ENCODE measurements at places on chromosomes 11 and 22. TPM values are rescaled to one million over a fixed set of nuclear protein-coding genes. Genes with fewer than 3 reads are reported as not detected.

DNA sequence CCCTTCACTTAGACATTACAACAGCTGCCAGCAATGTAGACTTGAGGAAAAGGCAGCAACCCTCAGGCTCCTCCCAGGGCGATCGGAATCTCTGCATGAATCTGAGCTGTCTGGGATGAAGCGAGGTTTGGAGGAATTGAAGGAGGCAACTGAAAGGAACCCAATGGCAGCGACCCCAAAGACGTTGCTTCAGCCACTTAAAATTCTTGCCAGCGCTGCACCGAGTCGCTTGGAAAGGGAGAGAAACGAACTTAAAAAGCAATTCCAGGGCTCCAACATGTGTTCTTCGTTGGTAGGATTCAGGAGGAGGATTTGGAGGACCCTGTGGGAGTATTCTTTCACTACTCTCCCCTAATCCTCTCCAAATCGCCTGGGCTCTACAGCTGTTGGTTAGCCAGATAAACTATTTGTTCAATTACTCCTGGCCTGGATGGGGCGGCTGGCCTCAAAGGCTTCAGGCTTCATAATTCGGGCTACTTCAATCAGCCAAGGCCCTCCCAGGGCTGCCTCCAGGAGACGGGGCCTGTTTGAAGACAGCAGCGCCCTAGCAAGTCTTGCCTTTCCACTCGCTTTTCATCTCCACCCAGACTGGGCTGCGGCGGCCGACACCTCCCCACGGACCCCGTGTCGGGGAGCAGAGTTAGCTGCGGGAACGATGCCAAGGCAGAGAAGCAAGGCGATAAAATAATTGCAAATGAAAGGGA, 72.4 kb upstream of the TMEM45B start:
- H3K27me3 ChIP-seq = no peaks in the 10 kb centered on the region
- no peak overlapping the region for H3K4me3 ChIP-seq
- no peaks in the 10 kb centered on the region for H3K4me1 ChIP-seq
- DNase-seq = no peak
- no peak overlapping the region for H3K27ac ChIP-seq

DNA sequence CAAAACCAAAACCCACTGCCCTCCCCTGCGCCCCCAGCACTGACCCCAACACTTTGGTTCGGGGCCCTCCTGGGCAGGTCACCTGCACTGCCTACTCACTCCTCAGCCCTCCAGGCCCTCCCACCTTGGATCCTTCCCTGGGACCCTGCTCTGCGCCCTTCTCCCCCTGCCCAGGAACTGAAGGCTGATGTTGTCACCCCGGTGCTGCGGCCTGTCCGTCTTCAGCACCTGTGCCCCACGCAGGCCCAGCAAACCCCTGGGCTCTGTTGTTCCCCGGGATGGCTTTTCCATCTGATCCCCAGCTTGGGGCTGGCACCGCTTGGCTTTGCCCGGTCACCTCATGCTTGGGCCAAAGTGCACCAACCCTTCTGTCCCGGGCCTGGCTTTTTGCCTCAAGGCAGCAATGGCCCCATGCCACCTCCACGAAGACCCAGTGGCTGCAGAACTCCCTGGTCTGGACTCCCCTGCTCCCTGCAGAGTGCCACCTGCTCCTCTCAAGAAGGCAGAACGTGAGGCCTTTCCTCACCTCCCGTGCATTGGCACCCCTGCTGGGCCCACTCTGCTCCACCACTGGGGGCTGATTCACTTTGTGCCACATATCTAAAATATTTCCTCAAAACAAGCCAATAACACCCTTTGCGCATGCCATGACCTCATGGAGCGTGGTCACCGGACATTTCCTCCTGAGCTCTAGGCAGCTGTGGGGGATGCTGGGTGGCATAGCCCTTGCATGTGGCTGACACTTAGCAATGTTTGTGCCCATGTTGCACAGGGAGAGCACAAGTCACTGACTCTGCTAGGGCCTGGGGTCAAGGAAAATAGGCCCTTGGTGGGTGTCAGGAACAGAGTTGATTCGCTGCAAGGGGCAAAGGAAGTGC, 8.8 kb downstream of the PPM1F start:
- H3K4me3 ChIP-seq = no peak overlapping the region
- DNase-seq = no peak
- peaks cover 17% of the 10 kb centered on the region for H3K36me3 ChIP-seq
- peak overlapping the region; percentile 94 for H3K27ac ChIP-seq
- H3K4me1 ChIP-seq = peaks cover 34% of the 10 kb centered on the region

Gene UBQLNL
- total RNA-seq = not detected

DNA sequence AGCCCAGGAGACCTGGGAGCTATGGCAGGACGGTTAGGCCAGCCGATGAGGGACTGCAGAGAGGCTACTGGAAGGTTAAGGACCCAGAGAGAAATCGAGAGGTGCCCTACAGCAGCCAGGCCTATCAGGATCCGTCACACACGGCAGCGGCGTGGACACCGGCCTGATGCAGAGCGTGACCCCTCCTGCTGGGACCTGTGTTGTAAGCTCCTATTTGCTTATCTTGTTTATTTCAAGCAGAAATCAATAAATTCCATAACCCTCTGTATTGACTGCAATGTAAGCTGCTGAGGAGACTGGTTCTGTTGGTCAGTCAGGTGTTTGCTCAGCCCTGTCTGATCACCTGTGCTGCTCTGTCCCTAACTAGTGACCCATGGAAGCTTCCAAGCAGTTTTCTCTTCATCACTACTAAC, 39.9 kb downstream of the PPP2R1B start:
- no peak for DNase-seq
- peaks cover 5% of the 10 kb centered on the region for H3K4me1 ChIP-seq
- H3K4me3 ChIP-seq = no peak overlapping the region

DNA sequence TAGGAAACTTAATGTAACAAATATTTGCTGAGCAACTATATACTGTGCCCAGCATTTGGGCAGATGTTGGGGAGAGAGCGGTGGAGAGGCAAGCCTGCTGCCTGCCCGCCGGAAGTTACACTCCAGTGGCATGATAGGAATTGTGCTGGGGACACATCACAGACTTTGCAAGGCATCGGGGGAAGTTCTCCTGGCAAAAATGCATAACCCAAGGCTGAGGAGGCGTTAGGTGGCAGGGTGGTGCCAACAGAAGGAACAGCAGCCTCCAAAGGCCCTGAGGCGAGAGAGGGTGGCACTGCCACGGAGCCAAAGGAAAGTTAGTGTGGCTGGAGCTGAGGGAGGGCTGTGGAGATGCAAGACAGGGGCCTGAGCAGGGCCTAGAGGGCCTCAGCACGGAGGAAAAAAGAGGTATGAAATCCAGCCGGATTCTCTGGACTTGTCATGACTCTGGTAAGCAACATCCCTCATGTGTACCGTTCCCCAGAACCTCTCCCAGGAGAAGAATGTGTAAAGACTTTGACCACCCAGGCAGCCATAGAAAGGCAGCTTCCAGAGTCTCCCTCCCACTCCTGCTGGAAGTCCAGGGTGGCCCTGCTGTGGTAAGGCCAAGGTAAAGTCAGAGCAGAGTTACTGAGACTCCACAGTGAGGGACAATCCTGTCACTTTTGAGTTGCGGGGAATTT, 76.1 kb upstream of the RAB1B start:
- no peaks in the 10 kb centered on the region for H3K27me3 ChIP-seq
- H3K4me3 ChIP-seq = no peak overlapping the region
- no peak for DNase-seq
- H3K27ac ChIP-seq = peak overlapping the region; percentile 31
- peaks cover 32% of the 10 kb centered on the region for H3K36me3 ChIP-seq
- H3K4me1 ChIP-seq = peaks cover 11% of the 10 kb centered on the region

- H3K4me1 ChIP-seq = no peaks in the 10 kb centered on the region
- H3K4me3 ChIP-seq = no peak overlapping the region
- no peak overlapping the region for H3K27ac ChIP-seq
- no peaks in the 10 kb centered on the region for H3K27me3 ChIP-seq
Observed at GRCh38 chr11:33347490-33348125, 90.4 kb downstream of the HIPK3 start.

GRCh38 chr11:76861490-76861953, 804 bp downstream of the ACER3 start:
- H3K4me3 ChIP-seq = peak overlapping the region; percentile 69
- no peaks in the 10 kb centered on the region for H3K36me3 ChIP-seq
- H3K4me1 ChIP-seq = no peaks in the 10 kb centered on the region
- no peak for DNase-seq
- peak overlapping the region; percentile 88 for H3K27ac ChIP-seq
- no peaks in the 10 kb centered on the region for H3K27me3 ChIP-seq

Gene MYRF
- total RNA-seq = not detected

GRCh38 chr11:11480971-11481370, 127.9 kb upstream of the CSNK2A3 start:
- no peak overlapping the region for H3K4me3 ChIP-seq
- no peaks in the 10 kb centered on the region for H3K36me3 ChIP-seq
- no peaks in the 10 kb centered on the region for H3K27me3 ChIP-seq
- no peak for DNase-seq

- H3K4me1 ChIP-seq = no peaks in the 10 kb centered on the region
- no peaks in the 10 kb centered on the region for H3K36me3 ChIP-seq
- DNase-seq = no peak
- no peaks in the 10 kb centered on the region for H3K27me3 ChIP-seq
- no peak overlapping the region for H3K4me3 ChIP-seq
Observed at GRCh38 chr22:28237112-28237511, 318.1 kb upstream of the PITPNB start.

- DNase-seq = no peak
- no peaks in the 10 kb centered on the region for H3K36me3 ChIP-seq
- no peak overlapping the region for H3K4me3 ChIP-seq
- peaks cover 10% of the 10 kb centered on the region for H3K27me3 ChIP-seq
Observed at GRCh38 chr11:22343371-22344032, 5.3 kb downstream of the SLC17A6 start.

Gene NXPE1
- total RNA-seq = not detected

DNA sequence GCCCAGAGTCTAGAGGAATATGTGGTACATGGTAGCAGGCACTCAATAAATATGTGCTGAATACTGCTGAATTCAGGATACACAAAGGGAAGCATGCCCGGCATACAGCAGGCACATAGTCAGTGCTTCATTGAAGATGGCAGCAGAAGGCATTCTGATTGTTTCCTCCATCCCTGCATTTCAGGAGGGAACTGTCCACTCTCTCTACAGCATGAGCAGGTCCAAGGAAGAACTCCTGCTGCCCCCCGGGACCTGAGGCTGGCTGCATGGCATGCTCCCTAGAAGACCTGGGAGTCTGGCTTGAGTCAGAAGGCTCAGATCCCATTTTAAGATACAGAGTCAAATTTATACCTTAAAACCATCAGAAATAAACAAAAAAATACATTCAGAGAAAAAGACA, 319.3 kb upstream of the NARS2 start:
- no peak overlapping the region for H3K4me3 ChIP-seq
- no peaks in the 10 kb centered on the region for H3K27me3 ChIP-seq
- H3K4me1 ChIP-seq = no peaks in the 10 kb centered on the region
- no peak overlapping the region for H3K27ac ChIP-seq
- peaks cover 8% of the 10 kb centered on the region for H3K36me3 ChIP-seq

Gene NCF4
- total RNA-seq = 13.7 TPM
